ENCODE measurements at places on chromosomes 4 and X.

DNA sequence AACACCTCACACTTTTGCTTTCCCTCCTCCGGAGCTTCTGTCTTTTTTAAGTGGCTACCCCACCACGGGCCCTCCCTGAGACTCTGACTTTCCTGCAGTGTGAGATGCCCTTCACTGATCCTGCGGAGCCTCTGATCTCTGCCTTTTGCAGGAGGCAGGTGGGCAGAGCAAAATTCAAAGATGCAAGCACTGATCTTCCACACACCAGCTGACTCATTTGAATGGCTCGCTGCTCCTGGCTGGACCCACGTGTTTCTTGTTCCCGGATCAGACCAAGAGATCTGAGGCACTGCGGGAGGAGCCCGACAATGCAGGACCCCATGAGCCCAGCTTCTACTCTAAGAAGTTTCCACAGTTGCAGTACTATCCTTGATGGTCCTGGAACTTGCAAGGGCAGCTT lies 1607.9 kb upstream of the TENM3 start:
- DNase-seq = no peak

- DNase-seq = no peak
Observed at GRCh38 chr4:40369437-40370274, 34.5 kb downstream of the CHRNA9 start.

DNA sequence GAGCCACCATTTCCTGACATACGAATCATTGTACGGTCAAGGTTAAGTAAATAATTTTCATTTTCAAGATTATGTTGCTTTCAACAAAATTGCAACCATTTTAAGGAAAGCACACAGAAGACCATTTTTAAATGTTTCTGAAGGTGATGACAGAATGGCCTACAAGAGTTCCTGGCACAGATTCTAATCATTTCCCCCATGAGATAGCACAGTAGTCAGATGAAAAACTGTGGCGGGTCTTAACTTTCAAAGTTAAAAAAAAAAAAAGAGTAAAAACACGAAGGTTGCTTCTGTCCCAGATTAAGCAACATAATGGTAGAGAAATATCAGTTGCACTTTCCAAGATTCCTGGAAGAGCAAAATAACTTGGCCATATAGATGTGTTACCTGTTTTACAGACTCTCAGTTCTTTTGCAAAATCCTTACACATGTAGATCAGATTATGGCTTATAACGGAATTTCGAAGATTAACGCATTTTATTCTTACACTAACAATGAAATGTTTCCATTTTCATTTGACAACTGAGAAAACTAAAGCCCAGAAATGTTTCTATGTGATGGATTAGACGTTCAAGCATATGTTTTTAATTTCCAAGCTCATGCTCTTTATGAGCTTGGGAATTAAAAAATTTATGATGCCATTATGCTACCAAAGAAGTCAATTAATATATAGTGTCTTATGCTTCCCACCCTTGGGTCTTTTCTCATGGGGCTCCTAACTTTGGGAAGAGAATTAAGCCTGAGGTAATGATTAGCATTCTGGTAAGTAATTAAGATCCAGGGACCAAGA lies 335.1 kb upstream of the CLNK start:
- DNase-seq = no peak

GRCh38 chrX:2614911-2615310 lies 76.2 kb upstream of the CD99 start:
- no peak for DNase-seq

- no peak for DNase-seq
Observed at GRCh38 chrX:150459196-150459595, 96.1 kb downstream of the MAMLD1 start.

DNA sequence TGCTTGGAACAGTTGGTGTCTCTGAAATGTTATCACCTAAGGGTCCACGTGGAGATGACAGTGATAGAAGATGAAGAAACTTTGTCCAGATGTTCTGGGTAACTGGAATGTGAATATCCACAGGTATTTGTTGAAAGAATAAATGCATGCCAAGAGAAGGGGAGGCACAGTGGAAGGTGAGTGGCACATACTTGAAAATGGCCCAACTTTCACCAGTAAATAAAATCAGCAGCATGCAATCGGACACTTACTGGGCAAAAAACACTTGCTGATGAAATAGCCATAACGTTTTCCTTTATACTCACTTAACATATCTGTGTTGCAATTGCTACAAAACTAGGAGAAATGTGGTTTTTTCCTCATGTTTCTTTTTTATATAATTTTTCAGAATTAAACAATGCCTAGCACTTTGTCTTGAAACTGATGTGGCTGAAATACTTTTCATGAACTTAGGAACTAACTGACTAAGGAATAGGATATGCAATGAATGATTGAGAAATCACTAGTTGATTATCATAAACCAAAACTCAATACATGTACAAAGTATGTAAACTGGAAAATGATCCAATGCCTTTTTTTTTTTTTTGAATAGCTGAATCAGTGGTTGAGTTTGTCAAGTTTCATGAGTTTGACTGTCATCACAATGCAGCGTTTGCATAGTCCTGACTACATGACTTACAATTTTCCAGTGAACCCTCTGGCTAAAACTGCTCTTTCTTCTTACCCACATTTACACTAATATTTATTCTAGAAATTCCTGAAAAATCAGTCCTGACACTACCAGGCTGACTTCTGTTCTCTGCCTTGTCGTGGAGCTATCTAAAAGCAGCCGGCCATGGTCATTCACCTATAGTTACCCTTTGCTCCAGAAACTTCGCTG lies 127.4 kb downstream of the CPE start:
- no peak for DNase-seq

DNA sequence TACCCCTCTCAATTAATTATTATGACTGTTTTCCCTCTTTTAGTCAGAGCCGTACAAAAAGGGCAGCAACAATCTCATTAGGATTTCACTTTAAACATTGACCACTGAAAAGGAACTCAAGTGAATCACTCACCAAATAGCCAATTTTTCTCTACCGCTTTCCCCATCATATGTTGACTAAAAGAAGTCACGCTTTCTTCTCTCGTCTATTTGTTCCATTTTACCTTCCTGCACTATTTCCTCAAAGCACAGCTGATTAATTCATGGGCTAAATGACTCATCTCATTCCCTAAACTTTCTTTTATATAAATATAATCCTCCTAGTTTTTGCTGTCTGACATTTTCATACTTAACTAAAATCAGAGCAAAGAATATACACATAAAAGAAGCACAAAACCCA lies 8.2 kb downstream of the MID1 start:
- no peak for DNase-seq
